ENCODE measurements at places on chromosomes 1 and 21.

- DNase-seq, result no peak
Measured at GRCh38 chr1:117985973-117986372, 56.4 kb downstream of the WDR3 start.

DNA sequence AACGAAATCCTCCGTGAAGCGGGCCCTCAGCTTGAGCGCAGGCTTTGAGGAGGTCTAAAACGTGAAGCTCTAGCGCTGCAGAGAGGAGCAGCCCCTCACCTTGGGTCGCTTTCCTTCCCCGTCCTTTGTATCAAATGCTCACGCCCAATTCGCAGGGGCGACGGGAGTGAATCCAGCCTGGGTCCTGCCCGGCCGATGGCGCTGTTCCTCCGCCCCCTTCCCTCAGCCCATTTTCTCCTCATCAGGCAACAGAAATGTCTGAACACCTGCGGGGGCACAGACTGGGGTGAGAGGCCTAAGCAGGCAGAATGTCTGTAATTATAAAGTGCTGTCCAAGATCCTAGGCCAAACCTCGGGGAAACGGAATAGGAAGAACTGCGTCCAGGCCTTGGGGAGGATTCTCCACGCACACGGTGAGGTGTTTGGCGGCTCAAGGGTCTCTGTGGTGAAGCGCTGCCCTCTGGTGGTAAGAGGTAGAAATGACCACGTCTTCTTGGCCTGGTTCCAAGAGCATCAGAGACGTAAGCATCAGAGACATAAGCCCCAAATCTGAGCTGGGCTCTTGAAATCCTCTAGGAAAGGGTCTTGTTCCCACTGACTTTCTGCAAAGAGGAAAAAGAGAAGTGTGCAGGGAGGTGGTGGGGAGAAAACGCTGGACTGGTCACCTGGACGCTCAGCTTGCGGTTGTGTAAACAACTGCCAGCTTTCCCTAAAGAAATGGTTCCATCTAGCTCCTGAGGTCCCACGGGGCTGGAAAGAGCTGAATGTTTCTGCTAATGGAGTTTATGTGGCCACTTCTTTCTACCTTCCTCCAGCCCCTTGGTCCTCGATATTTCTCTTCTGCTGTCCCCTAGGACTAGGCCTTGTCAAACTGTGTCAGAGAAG, 92.1 kb upstream of the CD53 start:
- DNase-seq, result peak; percentile 77

DNA sequence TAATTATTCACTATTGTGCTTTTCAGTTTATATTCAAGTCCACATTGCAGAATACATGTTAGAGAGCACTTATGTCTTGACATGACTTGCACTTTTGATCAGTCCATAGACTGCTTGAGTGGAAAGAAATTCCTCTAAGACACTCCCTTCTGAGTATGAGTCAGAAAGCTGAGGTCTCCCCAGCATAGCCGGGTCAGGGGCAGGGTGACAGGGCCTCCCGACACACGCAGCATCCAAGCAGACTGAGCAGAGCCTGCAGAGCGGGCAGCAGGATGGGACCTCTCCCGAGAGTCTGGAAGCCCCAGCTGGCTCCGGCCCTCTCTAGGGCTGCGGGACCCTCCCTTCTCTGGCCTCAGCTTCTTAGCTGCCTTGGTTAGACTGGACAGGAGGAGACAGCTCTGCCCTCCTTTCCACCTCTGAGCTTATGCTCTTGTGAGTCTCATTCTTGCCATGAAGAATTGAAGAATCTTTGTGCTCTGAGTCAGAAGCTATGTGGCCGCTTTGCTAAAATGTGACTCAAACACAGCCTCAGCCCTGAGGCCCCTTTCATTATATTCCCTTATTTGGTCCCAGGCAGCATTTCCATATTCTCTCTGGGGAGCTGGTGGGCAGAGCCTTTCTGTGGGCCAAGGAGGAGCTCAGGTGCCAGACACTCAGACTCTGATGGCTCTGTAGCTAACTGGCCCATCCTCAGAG, 11.2 kb upstream of the CAPN2 start:
- peak; percentile 50 for DNase-seq

DNA sequence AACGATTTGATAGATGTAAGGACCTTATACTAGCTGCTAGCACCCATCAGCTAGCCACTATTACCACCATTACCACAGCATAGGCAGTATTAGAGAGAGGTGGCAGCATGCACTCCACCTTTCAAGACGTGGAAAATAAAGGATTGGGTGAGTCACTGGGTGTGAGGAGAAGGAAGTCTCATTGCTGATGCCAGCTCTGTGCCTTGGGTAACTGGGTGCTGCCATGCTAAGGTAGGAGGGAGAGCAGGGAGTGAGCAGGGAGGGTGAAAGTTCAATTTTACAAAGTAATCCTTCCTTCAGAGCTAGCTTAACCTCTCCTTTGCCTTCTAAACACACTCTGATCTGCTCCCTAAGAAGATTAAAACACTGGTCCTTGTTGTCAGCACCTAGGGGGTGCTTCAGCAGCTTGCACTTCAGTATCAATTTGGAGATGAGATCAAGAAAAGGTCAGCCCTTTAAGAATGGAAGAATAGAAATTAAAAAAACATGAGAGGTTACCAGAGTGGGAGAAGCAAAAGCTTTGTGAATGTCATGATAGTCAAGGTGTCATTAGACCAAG, 1.8 kb upstream of the LIN9 start:
- DNase-seq, result peak; percentile 9

GRCh38 chr1:19644681-19645410, 735 bp downstream of the NBL1 start:
- peak; percentile 29 for DNase-seq

GRCh38 chr1:102191723-102192122, 195.0 kb upstream of the OLFM3 start:
- DNase-seq, result peak; percentile 45

DNA sequence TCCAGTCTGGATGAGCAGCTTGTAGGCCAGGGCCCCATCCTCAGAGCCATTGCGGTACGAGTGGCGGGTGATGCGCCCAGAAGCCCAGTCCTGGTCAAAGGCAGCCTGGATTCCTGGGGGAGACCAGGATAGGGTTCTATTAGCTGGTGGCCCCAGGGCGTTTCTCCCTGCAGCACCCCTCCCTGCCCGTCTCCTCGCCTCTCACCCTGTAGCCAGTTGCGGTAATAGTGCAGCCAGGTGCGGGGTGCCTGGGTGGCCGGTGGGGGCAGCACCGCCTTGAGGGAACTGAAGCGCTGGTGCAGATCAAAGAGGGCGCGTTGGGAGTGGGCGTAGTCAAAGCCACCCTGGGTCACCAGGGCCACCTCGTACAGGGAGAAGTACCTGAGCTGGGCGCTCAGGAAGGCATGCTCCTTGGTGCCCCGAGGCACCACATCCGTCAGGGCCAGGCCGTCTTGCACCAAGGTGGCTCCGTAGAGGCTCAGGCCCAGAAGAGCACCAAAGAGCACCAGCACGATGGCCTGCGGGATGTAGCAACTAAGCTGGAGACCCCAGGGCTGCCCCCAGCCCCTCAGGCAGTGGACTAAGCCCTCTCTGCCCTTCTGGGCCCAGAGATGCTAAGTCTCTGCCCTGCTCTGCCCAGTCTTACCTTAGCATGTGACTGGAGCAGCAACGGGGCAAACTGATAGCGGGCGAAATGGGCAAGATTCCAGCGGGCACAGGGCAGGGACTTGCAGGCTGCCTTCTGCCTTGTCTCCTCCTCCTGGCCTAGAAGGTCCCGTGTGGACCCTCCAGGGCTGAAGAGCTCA, 15.7 kb downstream of the PTCH2 start:
- DNase-seq, result peak; percentile 81

DNA sequence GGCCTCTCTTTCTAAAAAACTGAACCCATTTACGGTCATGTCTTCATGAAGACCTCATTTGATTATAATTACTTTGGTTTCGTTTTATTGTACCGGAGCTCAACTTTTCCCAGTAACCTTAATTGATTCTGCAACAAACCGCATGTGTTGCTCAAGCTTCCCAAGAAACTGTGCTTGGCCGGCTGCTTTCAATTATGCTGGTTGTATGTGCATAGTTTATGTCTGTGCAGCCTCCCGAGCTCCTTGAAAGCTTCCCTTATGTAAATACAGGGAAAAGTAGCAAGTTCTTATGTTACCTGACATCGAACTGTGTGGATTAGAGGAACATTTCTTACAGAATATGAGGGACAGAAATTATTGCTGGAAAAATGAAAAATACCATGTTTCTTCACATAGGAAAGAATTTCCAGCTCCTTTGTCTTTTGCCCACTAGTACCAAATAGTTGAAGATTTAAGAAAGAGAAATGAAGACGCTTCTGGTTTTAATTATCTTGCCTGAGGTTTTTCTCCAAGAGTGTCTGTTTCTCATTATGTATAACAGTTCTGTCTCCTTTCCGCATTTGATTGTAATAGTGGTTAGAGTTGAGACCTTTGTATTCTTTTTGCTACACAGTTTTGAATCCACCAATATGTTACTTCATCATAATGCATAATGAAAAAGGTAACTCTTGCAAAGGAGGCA, 2.1 kb downstream of the VCAM1 start:
- DNase-seq, result no peak

DNA sequence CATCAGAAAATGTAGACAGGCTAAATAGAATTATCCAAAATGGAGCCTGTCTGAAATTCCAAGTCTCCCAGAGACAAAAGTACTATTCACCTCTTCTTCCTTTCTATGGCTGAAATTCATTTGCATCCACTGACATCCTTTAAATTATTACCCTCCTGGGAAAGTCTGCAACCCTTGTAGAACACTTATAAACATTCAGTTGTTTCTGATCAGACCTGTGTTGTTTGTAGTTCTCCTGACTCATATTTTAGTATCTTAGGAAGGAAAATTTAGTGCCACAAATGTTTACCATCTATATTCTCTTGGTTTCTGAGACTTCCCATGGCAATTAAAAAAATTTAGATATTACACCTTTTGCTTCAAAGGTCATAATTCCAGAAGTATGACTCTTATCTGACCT, 69.6 kb upstream of the C1orf105 start:
- no peak for DNase-seq

- DNase-seq, result no peak
Measured at GRCh38 chr1:234507089-234507488, 28.1 kb upstream of the TARBP1 start.

GRCh38 chr21:37551993-37552355, 185.4 kb downstream of the DYRK1A start:
- no peak for DNase-seq

GRCh38 chr1:204171751-204172178, 5.6 kb upstream of the REN start:
- no peak for DNase-seq

All from hematopoietic multipotent progenitor cell treated with erythropoietin and hydrocortisone succinate and interleukin-3 and kit ligand, for 8 days (in vitro differentiated cells).